NB4 (cell line): ENCODE measurements at places on chromosomes 2 and 18.
A peak's percentile ranks its signal among the peaks of the same experiment; 100 is the strongest.

- no peak for DNase-seq
These were observed 160.1 kb upstream of the MYCN start for GRCh38 chr2:15780234-15780633.

GRCh38 chr18:37544217-37544616 lies 21.4 kb downstream of the CELF4 start:
- DNase-seq, result no peak

GRCh38 chr2:215870088-215870490 lies 143.3 kb downstream of the MREG start:
- DNase-seq, result no peak

DNA sequence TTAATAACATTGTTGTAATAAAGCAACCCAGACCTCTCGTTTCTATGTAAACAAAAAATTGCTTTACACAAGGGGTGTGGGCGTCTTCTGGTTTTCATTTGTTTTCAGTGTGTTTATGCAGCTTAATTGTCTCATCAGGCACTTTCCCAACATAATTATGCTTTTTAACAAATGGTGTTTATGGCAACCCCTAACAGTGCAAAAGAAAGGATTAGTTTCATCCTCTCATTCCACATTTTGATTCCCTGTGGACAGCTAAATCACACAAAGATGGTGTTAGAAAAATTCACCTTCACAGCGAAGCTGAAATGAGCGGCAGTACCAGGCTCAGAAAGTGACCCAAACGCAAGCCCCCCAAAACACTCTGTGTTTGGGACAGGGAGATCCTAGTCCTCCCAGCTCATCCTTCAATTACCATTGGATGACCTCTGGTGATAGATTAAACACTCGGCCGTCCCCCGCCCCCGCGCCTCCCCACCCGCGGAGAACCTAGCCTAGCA lies 724 bp downstream of the FTCDNL1 start:
- DNase-seq, result peak; percentile 7

DNA sequence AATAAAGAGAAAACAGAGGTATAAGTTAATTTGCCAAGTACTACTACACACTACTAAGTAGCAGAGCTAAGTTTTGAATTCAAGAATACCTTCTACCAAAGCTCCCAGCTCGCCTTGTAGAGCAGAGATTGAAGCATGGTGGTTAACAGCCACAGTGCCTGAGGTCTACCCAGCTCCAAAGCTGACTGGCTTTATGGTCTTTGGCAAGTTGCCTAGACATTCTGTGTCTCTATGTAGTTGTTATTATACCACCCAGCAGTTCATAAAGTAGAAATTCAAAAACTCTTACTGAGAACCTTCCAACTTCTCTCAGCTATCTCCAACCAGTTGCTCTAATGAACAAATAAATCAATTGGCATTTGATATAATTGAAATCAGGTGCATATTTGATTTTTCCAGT lies 87.8 kb downstream of the PDE11A start:
- DNase-seq, result no peak

- DNase-seq, result no peak
These were observed 19.3 kb upstream of the TTR start for GRCh38 chr18:31572368-31572767.

GRCh38 chr2:209425471-209426071 lies 1.7 kb downstream of the MAP2 start:
- DNase-seq, result peak; percentile 41

- no peak for DNase-seq
These were observed 190.9 kb upstream of the PKDCC start for GRCh38 chr2:41856946-41857345.

GRCh38 chr2:241965931-241966412 lies 96.4 kb downstream of the RTP5 start:
- DNase-seq, result peak; percentile 98

DNA sequence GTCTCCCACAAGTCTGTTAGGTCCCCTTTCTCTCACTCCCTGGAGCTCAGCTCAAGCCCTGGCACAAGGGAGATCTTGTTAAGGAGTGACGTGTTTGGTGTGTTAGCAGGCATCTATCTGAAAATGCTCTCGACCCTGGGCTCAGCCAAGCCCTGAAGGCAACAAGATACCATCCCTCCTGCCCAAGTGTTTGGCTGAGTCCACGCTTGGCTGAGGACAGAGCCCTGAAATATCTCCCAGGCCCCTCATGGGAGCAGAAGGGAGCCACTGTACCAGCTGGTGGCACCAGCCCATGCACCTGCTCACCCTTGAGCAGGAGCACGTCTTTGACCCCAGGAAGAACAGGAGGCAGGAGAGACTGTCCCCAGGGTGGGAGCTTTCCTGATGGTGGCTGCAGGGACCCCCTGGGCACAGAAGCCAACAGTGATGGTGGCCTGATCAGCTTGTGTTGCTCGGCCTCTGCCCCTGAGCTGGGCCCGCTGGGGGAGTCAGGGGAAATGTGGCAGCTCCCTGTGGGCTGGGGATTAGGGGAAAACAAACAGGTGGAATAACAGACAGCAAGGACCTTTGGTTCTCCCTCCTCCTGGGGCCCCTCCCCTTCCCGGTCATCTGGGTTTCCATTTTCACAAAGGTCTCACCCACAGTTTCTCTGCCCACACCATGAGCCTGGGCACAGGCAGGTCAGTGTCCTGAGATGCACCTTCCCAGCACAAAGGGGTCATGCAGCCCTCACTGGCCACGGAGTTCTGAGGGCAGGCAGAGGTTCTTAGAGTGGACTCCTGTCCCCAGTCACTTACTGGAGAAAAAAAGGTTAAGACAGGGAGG lies 91.6 kb downstream of the RHOB start:
- no peak for DNase-seq
